ENCODE measurements at places on chromosomes 6 and 20.

GRCh38 chr6:132084811-132085509 is 133.8 kb upstream of the CCN2 start:
- DNase-seq = no peak

DNA sequence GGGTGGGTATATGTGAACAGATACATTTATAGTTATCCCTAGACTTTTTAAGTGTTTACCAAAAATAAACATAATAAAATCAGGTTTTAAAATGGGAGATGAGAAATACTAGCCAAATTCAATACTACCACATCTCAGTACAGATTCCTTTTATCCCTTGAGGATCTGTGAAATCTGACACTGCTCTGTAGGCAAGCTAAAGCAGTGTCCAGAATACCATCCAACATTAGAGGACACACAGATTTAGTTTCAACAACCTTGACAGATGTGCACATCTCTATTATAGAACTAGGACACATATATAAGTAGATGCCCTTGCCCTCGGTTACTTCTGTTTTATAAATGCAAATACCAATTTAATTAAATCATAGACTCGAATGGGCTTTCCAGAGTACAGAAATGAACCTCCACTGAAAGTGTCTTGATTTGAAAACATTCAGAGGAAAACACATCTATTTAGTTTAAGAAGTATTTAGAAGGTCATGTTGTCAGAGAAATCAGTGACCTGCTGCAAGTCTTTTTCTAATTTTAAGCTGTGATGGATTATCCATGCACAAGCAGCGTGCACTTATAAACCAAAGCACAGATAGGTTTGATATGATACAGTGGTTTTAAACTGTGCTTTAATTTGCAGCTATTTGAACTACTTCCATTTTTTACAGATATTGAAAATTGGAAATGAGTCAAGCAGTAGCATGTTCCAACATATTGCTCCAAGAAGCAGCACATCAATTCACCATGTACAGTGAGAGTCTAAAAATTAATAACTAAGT is 156.3 kb upstream of the EPHA7 start:
- no peak for DNase-seq

DNA sequence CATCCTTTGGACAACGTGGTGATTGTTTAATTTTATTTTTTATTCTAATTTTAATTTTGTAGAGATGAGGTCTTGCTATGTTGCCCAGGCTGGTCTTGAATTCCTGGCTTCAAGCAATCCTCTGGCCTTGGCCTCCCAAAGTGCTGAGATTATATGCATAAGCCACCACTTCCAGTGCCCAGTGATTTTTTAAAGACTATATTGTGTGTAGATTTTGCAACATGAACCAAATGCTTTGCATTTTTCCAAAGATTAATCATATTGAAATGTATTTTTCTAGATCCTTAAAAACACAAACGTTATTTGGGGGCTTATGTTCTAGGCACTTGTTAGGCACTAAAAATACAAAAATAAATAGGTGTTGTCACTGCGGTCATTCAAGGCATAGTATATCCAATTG is 117.6 kb upstream of the CCN2 start:
- DNase-seq = no peak

- no peak for DNase-seq
These were observed 37.9 kb upstream of the RCAN2 start for GRCh38 chr6:46528961-46529750.

- no peak for DNase-seq
These were observed 85.4 kb downstream of the SLX4IP start for GRCh38 chr20:10520528-10520927.

All from T-helper 9 cell (primary cell).